Hematopoietic multipotent progenitor cell treated with erythropoietin and hydrocortisone succinate and interleukin-3 and kit ligand, for 17 days (in vitro differentiated cells): ENCODE measurements at places on chromosomes 12 and 14.

GRCh38 chr12:123533672-123534643, at the start of gene RILPL1:
TSS of gene RILPL1 (minus strand) at chr12:123533719. CDS start at chr12:123533482, 237 bp downstream.
- DNase-seq: no peak

DNA sequence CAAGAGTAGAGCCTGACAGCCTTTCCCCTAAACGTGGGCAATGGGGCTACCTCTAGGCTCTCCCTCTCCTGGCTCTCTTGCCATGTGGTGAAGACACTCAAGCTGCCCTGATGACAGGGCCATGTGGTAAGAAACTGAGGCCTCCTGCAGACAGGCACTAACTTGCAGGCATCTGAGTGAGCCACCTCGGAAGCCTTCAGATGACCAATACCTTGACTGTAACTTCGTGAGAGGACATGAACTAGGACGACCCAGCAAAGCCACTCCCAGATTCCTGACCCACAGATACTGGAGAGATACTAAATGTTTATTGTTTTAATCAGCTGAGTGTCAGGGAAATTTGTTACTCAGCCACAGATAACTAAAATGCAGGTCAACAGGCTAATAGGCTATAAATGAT, 96.4 kb downstream of the EFCAB11 start:
- no peak for DNase-seq

DNA sequence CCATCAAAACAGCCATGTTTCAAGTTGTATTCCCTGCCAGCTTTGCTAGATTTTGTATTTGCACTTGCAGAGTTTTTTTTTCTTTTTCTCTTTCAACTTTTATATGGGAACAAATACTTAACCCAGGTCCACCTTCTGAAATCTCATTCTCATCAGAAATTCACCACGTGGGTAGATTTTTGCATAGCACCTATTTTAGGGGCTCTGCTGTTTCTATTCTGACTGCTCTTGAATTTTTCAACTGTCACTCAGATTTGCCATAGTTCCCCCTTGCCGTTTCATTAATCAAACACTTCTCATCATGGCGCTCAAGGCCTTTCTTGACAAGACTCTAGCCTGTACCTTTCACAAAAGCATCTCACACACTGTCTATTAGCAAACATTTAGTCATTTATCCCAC, 767.2 kb downstream of the VRK1 start:
- no peak for DNase-seq

GRCh38 chr12:52582486-52582885, 8.8 kb upstream of the KRT74 start:
- no peak for DNase-seq

DNA sequence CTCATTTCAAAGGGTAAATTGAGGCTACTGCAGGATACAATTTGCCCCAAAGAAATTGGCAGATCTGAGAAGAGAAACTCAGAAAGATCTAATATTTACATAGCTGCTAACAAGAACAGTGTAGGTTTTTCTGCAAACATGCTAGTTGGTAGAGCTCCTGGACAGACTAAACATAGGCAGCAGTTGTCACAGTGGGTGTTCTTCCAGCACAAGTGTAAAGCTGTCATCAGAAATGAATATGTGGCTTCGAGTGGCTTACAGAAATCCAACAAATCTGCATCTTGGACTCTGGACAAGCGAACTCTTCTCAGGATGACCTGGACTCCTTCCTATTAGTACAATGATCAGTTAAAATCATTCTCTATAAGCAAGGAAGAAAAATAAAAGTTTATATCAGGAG, 5.9 kb downstream of the CBX5 start:
- no peak for DNase-seq

- DNase-seq: peak; percentile 54
Measured at GRCh38 chr12:109518820-109519665, 41.6 kb downstream of the UBE3B start.

- no peak for DNase-seq
Measured at GRCh38 chr14:95756751-95757150, 42.8 kb upstream of the TCL1A start.

DNA sequence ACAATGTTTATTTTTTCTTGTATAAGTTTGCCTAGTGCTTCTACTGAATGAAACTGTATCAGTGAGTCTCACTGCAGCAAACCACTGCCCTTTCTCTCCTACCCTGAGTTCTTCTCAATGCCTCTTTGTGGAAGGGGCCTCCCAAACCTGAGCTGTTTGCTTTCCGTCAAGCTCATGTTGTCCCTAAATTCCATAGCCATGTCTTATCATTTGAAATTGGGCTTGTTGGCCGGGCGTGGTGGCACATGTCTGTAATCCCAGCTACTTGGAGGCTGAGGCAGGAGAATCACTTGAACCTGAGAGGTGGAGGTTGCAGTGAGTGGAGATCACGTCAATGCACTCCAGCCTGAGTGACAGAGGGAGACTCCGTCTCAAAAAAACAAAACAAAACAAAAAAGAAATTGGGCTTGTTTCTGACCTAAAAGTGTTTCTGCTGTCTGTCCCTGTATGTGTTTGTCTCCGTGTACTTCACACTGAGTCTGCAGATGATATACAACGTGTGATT, 1.8 kb upstream of the CSRP2 start:
- no peak for DNase-seq

- DNase-seq: peak; percentile 55
Measured at GRCh38 chr12:6613776-6614512, 6.8 kb upstream of the CHD4 start.

- DNase-seq: no peak
Measured at GRCh38 chr12:31018790-31019505, 54.7 kb upstream of the DDX11 start.

DNA sequence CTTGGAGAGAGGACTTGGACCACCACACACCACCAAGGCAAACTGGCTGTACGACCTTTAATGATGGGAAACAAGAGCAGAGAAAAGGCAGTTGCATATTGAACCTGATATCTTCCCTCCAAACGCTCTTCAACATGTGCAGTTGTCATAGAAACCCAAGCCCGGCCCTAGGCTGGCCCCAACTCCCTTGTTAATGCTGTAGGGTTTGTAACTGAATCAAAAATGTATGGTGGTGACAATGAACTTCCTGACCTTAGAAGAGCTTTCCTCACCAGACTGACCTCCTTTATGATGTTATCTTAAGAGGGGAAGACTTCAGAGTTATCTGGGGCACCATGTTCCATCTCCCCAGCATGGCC, 12.3 kb downstream of the APOLD1 start:
- DNase-seq: no peak
